ENCODE measurements at places on chromosomes 4 and X. TPM values are rescaled to one million over a fixed set of nuclear protein-coding genes. Genes with fewer than 3 reads are reported as not detected.

GAGE12D gene
- total RNA-seq, result not detected

HS6ST2 gene
- total RNA-seq, result 5.4 TPM

DNA sequence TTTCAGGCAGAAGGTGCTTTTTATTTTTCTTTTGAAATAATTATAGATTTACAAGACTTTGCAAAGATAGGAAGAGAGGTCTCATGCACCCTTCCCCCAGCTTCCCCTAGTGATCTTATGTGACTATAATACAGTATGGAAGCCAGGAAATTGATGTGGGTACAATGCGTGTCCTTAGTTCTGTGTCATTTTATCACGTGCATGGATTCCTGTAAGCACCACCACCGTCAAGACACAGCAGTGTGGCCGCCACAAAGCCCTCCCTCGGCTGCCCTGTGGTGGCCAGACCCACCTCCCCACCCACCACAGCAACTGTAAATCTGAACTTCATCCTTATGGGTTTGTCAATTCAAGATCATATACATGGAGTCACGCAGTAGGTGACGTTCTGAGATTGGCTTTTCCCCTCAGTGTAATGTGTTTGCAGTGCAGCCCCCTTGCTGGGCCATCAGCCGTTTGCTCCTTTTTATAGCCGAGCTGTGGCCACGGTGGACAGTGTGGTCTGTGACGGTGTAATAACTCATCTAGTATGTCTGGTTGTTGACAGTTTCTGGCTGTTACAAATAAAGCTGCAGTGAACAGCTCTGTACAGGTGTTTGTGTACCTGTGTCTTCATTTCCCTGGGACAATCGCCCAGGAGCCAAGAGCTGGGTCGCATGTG is 10.9 kb upstream of the HTRA3 start:
- H3K4me1 ChIP-seq, result peaks cover 7% of the 10 kb centered on the region
- no peak overlapping the region for H3K4me3 ChIP-seq
- H3K27ac ChIP-seq, result no peak overlapping the region
- DNase-seq, result no peak
- H3K27me3 ChIP-seq, result no peaks in the 10 kb centered on the region

DNA sequence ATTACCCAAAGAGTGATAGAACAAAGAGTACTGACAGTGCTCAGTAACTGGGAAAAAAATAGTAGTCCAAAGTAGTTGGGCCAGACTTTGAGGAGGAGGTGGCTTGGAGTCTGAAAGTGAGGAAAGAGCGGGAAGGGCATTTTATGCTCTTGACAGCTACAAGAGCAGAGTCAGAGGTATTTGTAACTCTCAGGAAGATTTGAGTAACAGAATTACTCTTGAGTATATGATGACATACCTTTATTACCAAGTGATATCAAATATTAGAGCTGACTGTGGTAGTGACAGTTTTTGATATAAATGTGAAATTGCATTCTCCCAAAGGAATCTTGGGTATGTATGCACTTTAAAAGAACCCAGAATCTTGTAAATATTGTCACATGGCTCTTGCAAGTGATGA is 2.2 kb downstream of the SLAIN2 start:
- no peak overlapping the region for H3K27ac ChIP-seq
- no peak for DNase-seq

DNA sequence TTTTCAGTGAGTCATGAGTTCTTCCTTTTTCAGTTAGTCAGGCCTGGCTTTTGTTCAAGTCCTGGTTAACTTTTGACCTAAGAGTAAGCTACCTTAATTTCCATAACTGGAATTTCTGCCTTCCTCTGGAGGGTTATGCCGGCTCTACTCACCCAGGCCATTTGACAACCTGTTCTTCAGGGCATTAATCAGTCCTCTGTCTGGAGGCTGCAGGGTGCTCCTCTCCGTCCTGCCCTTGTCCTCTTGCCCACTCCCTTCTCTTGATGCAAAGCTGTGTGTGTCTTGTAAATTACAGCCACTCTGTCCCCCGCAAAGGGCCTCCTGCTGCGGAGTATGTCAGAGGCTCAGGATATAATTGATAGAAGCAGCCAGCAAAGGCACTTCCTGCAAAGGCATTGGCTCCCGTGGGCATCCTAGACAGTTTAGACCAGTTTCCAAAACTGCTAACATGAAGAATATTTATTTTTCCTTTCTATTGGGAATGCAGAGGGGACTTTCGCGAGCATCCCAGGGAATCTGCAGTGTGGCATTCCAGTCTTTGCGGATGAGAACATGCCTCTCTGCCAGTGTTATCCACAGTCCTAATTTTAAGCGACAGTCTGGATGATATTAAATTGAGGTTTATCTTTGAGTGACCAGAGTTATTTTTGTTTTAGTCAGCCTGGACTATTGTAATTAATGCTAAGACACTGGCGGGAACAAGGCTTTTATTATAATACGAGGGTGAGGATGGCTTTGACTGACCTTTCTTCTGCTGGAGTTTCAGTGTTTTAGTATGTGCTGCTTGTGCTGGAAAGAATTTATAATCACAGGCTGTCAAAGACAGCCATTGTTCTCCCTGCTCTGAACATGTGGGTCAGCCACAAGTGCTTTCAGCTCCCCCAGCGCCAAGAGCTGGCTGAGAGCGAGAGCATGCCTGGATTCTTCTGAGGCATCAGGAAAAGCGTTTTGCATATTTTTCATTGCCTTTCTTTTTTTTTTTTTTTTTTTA is 74.2 kb downstream of the LIMCH1 start:
- no peaks in the 10 kb centered on the region for H3K36me3 ChIP-seq
- peak; percentile 25 for DNase-seq
- no peak overlapping the region for H3K27ac ChIP-seq
- H3K27me3 ChIP-seq, result peaks cover 47% of the 10 kb centered on the region
- H3K4me1 ChIP-seq, result peaks cover 8% of the 10 kb centered on the region

GRCh38 chr4:151094290-151094751 is 5.1 kb upstream of the RPS3A start:
- H3K36me3 ChIP-seq, result no peaks in the 10 kb centered on the region
- DNase-seq, result no peak
- no peak overlapping the region for H3K4me3 ChIP-seq
- H3K27ac ChIP-seq, result no peak overlapping the region

DNA sequence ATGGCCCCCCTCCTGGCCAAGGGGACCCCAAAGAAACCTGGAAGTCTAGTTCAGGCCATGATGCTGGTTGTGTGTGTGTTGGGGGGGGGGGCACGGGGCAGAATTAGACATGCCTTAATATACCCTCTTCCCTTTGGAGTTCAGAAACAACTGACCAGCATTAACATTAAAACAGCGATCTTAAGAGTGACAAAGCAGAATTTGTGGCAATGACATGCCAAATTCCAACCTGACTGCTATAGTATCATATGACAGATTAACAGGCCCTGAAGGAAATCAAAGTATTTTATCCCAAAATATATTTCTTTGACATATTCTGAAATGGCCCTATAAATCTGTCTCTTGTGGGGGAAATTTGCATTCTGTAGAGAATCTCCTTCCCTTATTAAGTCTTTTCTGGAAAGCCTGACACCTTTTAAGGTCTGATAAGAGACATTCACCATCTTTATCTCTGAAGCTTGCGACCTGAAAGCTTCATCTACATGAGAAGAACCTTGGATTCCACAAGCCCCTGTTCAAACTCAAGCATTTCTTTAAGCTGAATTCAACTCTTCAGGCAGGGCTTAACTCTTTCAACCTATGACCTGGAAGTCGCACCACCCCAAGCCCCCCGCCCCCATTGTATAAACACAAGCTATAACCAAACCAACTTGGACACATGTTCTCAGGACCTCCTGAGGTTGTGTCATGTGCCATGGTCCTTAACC is 40.2 kb downstream of the ABCB7 start:
- no peaks in the 10 kb centered on the region for H3K27me3 ChIP-seq
- no peak overlapping the region for H3K27ac ChIP-seq
- H3K36me3 ChIP-seq, result no peaks in the 10 kb centered on the region
- no peaks in the 10 kb centered on the region for H3K4me1 ChIP-seq

- DNase-seq, result peak; percentile 63
- H3K27ac ChIP-seq, result no peak overlapping the region
- no peaks in the 10 kb centered on the region for H3K27me3 ChIP-seq
Observed at GRCh38 chr4:72295966-72296557, 264.3 kb downstream of the NPFFR2 start.

DNA sequence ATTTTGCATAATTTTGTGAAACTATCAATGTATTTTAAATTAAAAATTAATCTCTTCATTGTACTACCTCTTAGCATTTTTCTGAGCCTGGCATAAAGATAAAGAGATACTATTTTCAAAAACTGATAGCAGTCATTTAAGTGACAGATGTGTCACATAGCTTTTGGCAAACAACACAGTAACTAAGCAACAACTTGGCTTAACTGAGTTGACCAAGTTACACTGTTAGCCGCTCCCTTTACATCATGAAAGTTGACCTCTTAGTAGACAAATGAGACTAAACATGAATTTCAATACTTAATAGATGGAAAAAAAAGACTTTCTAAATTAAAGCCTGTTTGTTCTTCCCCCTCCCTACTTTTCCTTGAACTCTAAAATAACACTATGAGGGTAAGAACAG is 62.0 kb downstream of the ATP8A1 start:
- DNase-seq, result no peak
- H3K36me3 ChIP-seq, result no peaks in the 10 kb centered on the region
- no peak overlapping the region for H3K4me3 ChIP-seq
- no peak overlapping the region for H3K27ac ChIP-seq
- peaks cover 3% of the 10 kb centered on the region for H3K27me3 ChIP-seq
- H3K4me1 ChIP-seq, result no peaks in the 10 kb centered on the region

- H3K4me3 ChIP-seq, result no peak overlapping the region
- H3K36me3 ChIP-seq, result no peaks in the 10 kb centered on the region
- no peaks in the 10 kb centered on the region for H3K4me1 ChIP-seq
- no peak overlapping the region for H3K27ac ChIP-seq
Observed at GRCh38 chr4:3019145-3019846, 55.0 kb downstream of the HTT-AS start.
